ENCODE measurements at places on chromosomes 6 and 20.

DNA sequence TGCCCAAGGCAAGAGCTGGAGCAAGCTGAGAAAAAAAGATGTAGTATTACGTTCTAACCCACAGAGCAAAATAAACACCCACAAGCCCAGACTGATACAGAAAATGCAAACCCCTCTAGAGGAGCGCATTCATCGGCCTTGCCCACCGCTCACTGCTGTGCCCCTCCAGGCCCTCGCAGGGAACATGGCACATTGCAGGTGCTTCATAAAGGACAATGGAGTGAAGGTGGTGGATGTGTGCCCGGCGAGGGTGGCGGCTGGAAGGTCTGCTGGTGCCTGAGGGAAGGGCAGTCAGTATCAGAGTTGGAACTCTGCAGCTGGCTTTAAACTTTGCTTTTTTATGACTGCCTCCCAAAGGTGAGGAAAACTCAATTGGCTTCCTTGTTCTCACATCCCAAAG lies 18.5 kb upstream of the IRF4 start:
- no peak for DNase-seq

GRCh38 chr6:155377061-155377460 lies 62.8 kb upstream of the TFB1M start:
- no peak for DNase-seq

GRCh38 chr6:132751306-132751705 lies 6.4 kb downstream of the VNN2 start:
- DNase-seq: no peak

DNA sequence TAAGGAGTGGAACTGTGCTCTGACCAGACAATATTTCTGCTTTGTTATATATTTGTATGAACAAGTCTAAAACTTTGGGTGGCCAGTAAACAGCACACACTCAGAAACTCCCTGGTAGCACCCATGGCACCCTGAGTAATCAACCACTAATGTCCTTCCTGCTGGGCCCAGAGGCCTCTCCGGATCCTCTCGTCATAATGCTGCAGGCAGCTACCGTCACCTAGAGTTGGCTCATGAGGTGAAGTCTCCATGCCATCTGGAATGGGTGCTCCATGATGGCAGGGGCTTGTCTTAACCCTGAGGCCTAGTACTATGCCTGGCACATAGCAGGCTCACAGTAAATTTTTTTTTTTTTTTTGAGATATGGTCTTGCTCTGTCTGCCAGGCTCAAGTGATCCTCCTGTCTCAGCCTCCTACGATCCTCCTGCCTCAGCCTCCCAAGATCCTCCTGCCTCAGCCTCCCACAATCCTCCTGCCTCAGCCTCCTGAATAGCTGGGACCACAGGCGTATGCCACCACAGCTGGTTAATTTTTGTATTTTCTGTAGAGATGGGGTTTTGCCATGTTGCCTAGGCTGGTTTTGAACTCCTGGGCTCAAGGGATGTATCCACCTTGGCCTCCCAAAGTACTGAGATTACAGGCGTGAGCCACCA lies 3.0 kb upstream of the SDCBP2 start:
- no peak for DNase-seq

- no peak for DNase-seq
Observed at GRCh38 chr6:9467741-9468140, 947.1 kb downstream of the TFAP2A start.

GRCh38 chr6:121205569-121205968 lies 128.7 kb downstream of the TBC1D32 start:
- DNase-seq: no peak
